ENCODE measurements at places on chromosomes 2 and 18.

GRCh38 chr2:216569765-216570164 is 63.5 kb upstream of the IGFBP2 start:
- peaks cover 56% of the 10 kb centered on the region for H3K4me1 ChIP-seq
- H3K4me3 ChIP-seq, result no peak overlapping the region
- no peak overlapping the region for H3K27ac ChIP-seq
- no peaks in the 10 kb centered on the region for H3K27me3 ChIP-seq
- peaks cover 5% of the 10 kb centered on the region for H3K36me3 ChIP-seq

GRCh38 chr2:192584976-192585375 is 390.2 kb upstream of the TMEFF2 start:
- H3K27me3 ChIP-seq, result peaks cover 29% of the 10 kb centered on the region
- DNase-seq, result no peak
- H3K27ac ChIP-seq, result no peak overlapping the region
- H3K4me3 ChIP-seq, result no peak overlapping the region
- no peaks in the 10 kb centered on the region for H3K4me1 ChIP-seq

DNA sequence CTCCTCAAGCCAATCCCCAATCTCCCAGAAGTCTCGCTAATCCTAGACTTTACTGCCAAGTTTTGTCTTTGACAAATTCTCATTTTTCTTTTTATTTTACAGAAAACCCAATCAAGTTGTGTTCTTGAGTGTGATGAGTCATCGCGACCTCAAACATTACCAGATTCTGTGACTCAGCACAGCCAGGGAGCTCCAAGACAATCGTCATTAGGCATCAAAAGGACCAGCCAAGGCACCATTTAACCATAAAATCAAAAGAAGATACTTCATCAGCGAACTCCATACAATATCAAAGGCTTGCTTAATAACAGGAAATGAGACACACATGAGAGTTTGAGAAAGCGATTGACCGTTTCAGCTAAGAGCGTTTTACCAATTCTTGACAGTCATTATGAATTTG is 146.2 kb upstream of the AGAP1 start:
- peaks cover 4% of the 10 kb centered on the region for H3K4me1 ChIP-seq
- H3K27me3 ChIP-seq, result peaks cover 23% of the 10 kb centered on the region
- DNase-seq, result no peak
- H3K27ac ChIP-seq, result no peak overlapping the region
- H3K36me3 ChIP-seq, result no peaks in the 10 kb centered on the region

DNA sequence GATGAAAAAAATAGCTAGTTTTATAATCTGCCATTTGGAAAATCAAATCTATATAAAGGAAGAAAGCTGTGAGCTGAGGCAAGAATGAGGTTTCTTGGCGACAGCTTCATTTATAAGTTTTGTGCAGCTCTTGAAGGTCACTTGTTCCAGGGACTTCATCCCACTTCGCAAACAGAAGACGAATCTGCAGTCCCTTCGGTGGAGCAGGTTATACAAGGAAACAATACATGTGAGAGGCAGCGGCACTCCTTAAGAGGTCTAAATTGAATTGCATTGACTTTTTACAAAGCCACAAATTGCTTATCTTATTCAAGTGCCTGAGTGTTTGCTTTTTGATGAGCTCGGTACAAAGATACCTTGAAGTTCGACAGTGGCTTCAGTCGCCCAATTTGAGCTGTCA is 72.2 kb downstream of the C1QL2 start:
- H3K27ac ChIP-seq, result no peak overlapping the region
- H3K4me3 ChIP-seq, result no peak overlapping the region
- no peaks in the 10 kb centered on the region for H3K27me3 ChIP-seq
- no peaks in the 10 kb centered on the region for H3K36me3 ChIP-seq
- H3K4me1 ChIP-seq, result no peaks in the 10 kb centered on the region

DNA sequence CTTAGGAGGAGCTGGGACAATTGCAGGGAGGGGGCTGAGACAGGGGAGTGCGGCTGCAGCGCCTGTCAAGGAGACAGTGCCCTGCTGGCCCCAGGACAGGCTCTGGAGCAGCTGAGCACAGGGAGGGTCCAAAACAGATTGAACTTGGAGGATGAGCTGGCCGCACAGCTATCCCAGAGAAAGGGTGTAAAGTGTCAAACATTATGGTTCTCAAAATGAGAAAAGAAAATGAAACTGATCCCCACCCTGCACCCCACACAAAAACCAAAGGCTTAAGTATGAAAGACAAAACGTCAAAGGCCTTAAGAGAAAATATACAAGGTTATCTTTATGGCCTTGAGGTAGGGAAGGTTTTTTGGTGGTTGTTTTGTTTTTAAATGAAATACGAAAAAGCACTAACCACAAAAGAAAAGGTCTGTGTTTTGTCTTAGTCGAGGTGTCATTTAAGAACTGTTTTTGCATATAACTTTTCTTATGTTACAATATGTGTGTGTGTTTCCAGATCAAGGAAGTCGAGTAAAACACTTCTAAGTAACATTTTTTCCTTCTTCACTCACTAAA is 111.8 kb downstream of the HDAC4 start:
- no peaks in the 10 kb centered on the region for H3K36me3 ChIP-seq
- no peak overlapping the region for H3K4me3 ChIP-seq
- DNase-seq, result no peak

DNA sequence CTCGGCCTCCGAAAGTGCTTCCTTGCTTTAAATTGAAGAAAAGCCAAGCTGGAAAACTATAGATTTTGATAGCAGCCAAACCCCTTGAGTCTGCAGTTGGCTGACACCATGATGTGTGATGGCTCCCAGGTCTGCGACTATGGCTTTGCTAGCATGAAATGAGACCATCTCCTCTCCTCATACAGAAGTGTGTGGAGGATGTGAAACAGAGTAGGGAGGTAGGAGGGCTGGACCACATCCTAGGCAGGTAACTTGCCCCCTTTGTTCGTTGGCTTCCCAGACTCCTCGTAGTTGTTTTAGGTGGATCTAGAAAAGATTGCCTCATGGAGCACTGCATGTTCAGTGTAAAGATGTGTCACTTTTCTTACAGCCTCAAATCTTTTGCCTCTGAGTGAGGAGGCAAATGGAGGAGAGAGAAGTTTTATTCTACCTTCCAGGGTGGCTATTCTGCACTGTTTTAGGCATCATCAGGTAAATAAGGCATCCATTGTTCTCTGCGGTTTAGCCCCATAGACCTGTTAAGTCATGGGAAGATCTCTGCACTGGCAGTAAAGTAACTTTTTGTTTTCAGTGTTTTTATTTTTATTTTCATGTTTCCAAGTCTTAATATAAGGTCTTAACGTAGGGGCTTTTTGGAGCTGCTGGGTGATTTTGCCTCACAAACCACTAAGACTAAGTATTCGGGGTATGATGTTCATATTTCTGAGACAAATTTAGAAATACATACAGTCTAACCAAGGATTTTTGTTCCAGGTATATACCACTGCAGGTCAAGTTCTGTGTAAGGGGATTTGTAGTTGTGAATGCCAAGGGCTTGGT is 40.1 kb downstream of the MGAT5 start:
- H3K27ac ChIP-seq, result no peak overlapping the region
- no peaks in the 10 kb centered on the region for H3K27me3 ChIP-seq
- H3K36me3 ChIP-seq, result no peaks in the 10 kb centered on the region
- H3K4me3 ChIP-seq, result no peak overlapping the region
- peaks cover 8% of the 10 kb centered on the region for H3K4me1 ChIP-seq
- DNase-seq, result no peak

- H3K4me1 ChIP-seq, result no peaks in the 10 kb centered on the region
- H3K4me3 ChIP-seq, result no peak overlapping the region
- H3K27ac ChIP-seq, result no peak overlapping the region
- H3K27me3 ChIP-seq, result peaks cover 2% of the 10 kb centered on the region
- H3K36me3 ChIP-seq, result no peaks in the 10 kb centered on the region
Observed at GRCh38 chr18:79577451-79578395, 101.9 kb upstream of the CTDP1 start.
